ENCODE measurements at places on chromosomes 13 and 19.

- no peak for DNase-seq
Measured at GRCh38 chr13:98173431-98174152, 3.5 kb downstream of the RNF113B start.

DNA sequence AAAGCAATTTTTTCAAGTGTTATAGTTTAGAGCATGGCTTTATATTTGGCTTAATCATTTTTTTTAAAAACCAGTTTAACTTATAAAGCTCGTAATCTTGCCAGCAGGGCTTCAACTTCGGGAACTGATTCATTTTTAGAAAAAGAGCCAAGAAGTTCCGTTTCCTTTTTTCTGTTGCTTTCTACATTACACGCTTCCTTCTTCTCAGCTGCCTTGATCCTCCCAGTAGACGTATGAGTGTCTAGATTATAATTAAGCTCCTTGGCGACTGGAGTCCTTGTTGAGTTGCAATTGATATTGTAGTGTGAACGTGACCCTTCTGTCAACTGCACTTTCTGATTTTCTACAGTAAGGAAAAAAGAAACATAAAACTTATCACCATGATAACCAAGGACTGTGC is 497.2 kb downstream of the DIAPH3 start:
- DNase-seq, result peak; percentile 70

DNA sequence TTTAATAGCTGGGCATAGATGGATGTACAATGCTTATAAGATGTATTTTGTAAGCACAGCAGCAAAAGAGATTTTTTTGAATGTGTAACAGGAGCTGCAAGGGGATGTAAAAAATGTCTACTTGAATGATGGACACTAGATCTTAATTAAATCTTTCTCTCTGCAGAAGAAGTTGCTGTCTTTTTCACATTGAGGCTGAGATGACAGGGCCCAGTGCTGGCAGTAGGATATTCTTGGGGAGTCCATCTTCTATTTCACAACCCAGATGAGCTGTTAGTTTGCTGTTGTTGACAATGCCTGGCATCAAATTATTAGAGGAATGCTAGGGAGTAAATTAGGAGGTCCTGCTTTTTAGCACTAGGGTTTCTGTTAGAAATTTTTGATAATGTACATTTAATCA is 698.7 kb downstream of the SLITRK5 start:
- no peak for DNase-seq

DNA sequence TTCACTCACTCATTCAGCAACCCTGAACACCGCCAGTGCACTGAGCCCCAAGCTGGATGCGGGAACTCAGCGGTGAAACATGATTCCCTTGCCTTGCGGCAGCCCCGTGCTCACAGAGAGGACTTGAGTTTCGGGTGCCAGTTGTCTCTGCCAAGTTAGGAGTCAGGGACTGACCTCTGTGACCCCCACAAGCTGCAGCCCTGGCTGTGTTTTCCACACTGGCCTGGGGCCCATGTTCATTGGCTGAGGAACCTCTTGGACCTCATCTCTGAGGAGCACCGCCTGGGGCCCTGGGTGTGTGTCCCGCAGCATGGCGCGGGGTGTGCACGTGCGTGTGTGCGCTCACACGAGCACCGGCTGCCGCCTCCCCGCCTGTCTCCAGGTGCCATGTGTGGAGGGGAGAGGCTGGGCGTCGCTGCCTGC is 31.0 kb downstream of the CAPN12 start:
- DNase-seq, result no peak

GRCh38 chr13:98435376-98435775 is 141.5 kb downstream of the STK24 start:
- DNase-seq, result no peak

DNA sequence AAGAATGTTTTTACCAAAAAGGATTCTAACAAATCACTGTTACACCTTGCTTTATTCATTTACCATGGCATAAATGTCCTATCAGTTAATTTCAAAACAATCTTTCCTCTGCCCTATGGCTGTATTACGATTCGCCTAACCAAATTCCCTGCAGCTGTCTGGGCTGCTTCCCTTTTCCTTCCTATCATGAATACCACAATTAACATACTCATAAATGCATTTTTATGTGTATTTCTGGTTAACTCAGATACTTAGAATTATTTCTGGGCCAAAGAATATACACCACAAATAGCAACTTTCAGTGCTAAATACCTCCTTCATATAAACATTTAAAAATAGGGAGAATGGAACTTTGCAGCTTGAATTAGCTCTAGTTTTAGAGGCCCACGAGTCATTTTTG is 30.4 kb downstream of the ANKRD10 start:
- no peak for DNase-seq

- peak; percentile 55 for DNase-seq
Measured at GRCh38 chr13:27170516-27171243, 931 bp downstream of the USP12 start.

DNA sequence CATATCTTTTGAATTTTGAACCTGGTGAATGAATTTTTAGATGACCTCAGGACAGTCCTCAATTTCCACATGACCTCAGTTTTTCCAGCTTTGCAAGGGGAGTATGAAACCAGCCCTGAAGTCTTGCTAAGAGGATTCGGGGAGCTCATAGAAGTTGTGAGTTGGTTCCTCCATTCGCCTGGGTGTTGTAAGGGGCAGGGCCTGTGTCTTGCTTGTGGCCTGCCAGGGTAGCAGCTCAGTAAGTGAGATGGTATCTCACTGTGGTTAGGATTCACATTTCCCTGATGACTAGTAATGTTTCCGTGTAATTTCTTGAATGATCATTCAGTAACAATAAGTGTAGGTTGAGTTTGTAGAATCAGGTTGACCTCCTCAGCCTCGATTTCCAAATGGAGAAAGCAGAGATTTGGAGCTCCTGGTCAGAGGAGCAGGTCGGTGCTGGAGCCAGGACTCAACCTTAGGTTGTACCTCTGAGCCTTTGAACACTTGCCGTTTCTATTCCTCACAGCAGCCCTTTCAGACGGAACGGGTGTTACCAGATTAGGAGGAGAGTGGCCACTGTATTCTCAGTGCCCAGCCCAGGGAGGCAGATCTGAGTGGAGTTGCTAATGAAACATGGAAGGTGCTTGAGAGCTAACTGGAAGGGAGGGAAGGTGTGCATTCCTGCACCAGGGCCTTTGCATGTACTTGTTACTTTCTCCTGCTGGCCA is 14.6 kb downstream of the NACC1 start:
- no peak for DNase-seq

GRCh38 chr13:45695198-45695730 is 6.9 kb upstream of the CBY2 start:
- peak; percentile 92 for DNase-seq

- DNase-seq, result no peak
Measured at GRCh38 chr19:18875726-18876125, 20.2 kb downstream of the CERS1 start.

GRCh38 chr19:40191836-40192646 is 815 bp downstream of the MAP3K10 start:
- DNase-seq, result peak; percentile 19

DNA sequence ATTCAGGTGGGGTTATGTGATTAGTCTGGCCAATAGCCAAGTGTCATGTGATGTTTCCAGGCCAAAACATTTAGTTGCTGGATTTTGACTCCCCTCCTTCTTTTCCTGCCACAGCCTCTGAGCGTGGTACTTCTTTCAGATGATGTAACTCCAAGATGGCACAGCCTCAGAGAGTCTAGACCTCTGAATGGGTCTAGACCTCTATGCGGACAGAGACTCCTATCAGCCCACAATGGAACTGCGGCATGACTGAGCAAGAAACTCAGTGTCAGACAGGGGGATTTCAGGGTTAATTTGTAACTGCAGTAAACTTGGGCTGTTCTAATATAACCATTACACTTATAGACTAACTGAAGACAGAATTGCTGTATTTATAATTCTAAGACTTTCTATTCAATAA is 42.6 kb upstream of the ZDHHC20 start:
- no peak for DNase-seq

DNA sequence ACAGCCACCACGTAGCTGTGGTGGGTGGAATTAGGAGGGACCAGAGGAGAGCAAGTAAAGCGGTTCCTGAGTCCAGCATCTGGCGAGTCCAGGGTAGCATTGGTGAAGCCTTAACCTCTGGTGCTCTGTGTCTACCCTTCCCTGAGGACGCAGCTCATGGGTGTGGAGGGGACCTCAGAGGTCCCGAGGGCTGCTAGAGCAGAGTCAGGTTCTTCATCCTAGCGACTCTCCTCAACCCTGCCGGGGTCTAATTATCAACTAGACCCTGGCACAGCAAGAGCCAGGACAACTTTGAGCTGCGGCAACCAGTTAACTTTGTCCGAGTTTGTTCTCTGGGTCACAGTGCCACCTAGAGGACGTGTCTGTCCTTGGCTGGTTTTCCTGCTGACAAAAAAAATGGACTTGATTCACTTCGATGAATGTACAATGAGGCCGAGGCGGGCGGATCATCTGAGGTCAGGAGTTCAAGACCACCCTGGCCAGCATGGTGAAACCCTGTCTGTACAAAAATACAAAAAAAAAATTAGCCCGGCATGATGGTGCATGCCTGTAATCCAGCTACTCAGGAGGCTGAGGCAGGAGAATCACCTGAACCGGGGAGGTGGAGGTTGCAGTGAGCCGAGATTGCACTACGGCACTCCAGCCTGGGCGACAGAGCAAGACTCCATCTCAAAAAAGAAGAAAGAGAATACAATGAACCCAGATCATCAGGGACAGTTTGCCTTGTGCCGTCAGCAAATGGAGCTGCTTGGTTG is 25.0 kb downstream of the TSSK6 start:
- peak; percentile 70 for DNase-seq

GRCh38 chr13:79398915-79399314 is 7.1 kb downstream of the RBM26 start:
- DNase-seq, result no peak

DNA sequence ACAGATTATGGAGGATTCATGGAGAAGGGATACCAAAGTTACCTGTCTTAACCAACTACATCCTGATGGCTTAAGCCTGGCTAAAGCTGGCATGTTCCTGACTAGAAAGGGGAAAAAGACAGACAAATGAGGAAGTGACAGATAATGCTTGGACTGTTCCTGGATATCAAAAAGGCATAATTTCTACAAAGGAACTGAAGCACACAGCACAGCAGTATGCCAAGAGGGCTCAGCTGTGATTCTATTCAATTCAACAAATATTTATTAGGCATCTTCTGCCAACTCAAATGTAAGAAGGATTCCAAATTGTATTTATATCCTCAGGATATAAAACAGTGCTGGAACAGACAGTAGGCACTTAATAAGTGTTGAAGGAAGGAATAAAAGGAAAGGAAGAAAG is 59.5 kb downstream of the KLF12 start:
- DNase-seq, result no peak

GRCh38 chr19:35986664-35987570 is 8.1 kb upstream of the SDHAF1 start:
- DNase-seq, result peak; percentile 54

DNA sequence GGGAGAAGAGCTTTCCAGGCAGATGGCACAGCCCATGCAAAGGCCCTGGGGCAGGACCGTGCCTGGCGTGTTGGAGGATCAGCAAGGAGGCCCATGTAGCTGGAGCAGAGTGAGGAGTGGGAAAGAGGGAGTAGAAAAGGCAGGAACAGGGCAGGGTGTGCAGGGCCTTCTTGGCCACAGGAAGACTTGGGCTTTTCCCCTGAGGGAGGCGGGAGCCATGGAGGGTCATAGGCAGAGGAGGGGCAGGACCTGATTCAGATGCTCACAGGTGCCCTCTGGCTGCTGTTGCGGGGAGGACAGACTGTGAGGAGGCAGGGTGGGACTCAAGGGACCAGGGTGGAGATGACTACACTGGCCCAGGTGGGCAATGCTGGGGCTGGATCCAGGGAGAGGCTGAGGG is 13.8 kb upstream of the PTPRS start:
- DNase-seq, result no peak

DNA sequence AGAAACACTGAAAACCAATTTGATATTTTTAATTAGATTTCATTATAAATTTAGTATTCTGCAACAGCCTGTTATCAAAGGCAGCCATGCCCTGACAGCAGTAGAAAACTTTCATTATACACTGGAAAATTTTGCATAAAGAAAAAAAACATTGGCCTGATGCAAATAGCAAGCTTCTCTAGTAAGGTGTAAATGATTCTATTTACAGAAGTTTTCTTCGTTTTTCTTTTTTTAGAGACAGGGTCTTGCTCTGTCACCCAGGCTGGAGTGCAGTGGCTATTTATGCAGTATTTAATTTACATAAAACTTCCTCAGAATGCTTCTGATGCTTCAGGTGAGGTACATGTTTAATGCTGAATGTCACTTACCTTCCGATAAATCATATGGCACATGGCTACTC is 67.0 kb downstream of the ABCC4 start:
- DNase-seq, result no peak

- DNase-seq, result no peak
Measured at GRCh38 chr13:27662738-27663470, 41.2 kb downstream of the POLR1D start.

- DNase-seq, result no peak
Measured at GRCh38 chr13:31485651-31486051, 253.7 kb upstream of the RXFP2 start.

DNA sequence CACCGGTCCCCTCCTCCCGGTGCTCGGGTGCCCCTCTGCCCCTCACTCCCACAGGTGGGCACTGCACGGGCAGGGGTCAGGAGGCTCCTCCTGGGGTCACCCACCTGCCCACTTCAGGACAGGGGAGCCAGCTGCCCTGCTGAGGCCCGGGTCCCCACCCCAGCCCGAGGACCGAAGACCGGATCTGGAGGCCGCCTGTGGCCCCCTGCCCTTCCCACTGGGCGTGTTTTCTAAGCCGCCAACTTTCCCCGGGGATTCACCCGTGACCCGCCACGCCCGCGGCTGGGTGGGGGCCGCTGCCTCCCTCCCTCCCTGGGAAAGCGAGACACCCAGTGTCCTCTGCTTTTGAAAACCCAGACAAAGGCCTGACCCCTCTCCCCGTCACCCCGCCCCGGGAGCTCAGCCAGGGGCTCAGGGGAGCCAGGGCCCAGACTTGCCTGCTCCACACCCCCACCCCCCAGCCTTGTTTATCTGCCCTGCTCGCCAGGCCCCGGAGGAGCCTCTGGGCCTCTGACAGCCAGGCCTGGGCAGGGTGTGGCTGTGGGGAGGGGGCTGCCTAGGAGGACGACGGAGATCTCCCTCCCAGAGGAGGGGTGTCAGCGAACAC is 1.3 kb downstream of the PALM start:
- no peak for DNase-seq

DNA sequence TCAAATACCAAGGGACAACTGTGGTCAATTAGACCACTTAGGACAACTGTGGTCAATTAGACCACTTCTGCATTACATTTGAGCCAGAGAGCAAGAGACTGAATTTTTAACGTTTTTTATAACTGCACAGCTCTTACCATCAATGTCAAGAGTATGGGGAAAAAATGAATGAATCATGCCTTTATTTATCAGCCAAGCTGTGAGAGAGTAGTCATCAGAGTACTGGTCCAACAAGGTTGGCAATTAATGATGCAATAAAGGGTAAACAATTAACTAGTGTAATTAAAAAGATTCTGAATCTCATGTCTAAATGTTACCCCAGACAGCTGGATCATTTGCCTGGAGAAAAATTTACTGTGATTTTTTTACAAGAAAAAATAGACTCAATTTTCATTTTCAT is 381.1 kb downstream of the LIG4 start:
- DNase-seq, result no peak
